ENCODE measurements at places on chromosomes 16 and 17.

DNA sequence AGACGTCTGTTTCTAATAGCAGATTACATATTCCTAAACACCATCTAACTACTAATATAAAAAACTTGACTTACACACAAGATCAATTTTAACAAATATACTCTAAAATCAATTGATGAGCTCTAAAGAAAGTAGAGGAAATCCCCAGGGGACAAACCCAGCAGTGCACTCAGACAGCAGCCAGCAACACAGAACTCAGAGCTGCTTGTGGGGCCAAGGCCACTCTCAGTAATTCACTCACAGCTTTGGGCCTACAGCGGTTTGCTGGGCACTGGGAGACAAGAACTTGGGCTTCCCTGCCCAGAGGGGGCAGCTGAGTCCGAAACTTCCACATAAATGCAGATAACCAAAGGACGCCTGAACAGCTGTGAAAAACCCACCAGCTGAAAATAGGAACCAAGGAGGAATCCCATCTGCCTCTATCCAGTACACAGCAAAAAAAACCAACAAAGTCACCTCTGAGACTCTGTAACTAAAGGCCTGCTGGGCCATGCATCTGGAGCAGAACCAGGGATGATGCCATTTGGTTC is 21.4 kb downstream of the NPLOC4 start:
- no peak for DNase-seq

- no peak for DNase-seq
Measured at GRCh38 chr16:87050142-87050541, 267.1 kb downstream of the C16orf95 start.

- DNase-seq: no peak
Measured at GRCh38 chr16:21100447-21100846, 50.2 kb downstream of the DNAH3 start.

- DNase-seq: no peak
Measured at GRCh38 chr16:68374961-68375660, 64.3 kb downstream of the PRMT7 start.

- DNase-seq: no peak
Measured at GRCh38 chr16:58024486-58025350, 836 bp upstream of the MMP15 start.

- peak; percentile 52 for DNase-seq
Measured at GRCh38 chr17:31094600-31095235, at the start of gene NF1. NF1 (plus strand) TSS chr17:31094977; CDS start chr17:31095310, 333 bp downstream.

GRCh38 chr16:17798716-17799115 is 328.0 kb upstream of the XYLT1 start:
- DNase-seq: no peak

- no peak for DNase-seq
Measured at GRCh38 chr17:7956228-7956965, 24.4 kb downstream of the CNTROB start.

- DNase-seq: no peak
Measured at GRCh38 chr16:2008631-2009163, 924 bp downstream of the ZNF598 start.

DNA sequence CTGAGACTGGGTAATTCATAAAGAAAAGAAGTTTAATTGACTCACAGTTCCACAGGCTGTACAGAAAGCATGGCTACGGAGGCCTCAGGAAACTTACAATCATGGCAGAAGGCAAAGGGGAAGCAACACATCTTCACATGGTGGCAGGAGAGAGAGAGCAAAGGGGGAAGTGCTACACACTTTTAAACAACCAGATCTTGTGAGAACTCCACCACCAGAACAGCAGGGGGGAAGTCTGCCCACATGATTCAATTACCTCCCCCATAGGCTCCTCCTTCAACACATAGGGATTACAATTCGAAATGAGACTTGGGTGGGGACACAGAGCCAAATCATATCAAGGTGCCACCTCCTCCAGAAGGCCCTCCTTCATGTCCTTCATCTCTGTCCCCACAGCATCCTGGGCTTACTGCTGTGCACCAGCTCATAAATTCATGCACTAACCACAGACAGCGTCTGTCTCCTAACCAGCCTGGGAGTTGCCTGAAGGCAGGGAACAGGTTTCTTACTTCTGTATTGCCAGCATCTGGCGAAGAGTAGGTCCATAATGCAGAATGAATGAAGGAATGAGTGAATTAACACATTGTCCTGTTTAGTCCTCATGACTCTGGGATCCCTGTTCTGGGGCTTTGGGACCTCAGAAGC is 74.4 kb downstream of the WSB1 start:
- no peak for DNase-seq

- no peak for DNase-seq
Measured at GRCh38 chr17:30541802-30542201, 64.6 kb downstream of the GOSR1 start.

DNA sequence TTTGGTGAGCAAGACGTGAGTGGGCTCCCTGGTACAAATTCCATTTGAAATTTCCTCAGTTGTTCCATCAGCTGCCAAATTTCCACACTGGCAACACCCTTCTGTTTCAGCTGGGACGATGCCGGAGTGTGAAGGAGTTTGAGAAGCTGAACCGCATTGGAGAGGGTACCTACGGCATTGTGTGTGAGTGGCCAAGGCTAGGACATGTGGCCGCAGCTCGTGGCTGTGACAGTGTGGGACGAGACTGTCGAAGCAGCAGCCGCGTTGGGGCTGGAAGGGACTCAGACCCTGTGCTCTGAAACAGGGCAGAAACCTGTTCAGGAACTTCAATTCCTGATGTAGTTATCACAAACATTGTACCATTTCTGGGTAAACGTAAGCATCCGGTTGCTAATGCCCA is 2.7 kb downstream of the CDK10 start:
- DNase-seq: no peak

DNA sequence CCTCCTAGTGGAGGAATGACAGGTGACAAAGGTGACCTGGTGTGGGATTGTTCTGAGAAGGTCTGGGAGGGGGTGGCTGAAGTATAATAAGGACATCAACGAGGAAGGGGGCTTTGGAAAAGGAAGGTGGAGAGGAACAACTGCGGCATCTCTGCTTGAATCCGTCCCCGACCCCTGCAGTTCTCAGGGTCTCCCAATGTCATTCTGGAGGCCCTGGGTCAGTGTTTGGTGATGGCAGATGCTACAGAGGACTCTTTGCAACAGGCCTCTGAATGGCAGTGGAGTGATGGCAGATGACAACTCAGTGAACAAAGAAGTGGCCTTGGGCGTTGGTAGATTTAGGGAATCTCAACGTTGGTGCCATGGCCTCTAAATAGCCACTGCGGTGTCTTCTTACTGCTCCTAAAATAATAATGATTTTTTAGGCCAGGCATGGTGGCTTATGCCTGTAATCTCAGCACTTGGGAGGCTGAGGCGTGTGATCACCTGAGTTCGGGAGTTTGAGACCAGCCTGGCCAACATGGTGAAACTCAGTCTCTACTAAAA is 1.3 kb downstream of the ENGASE start:
- DNase-seq: no peak

- DNase-seq: peak; percentile 52
Measured at GRCh38 chr16:305916-306626, 23.1 kb downstream of the PDIA2 start.

GRCh38 chr17:21202512-21202911 is 11.4 kb downstream of the TMEM11 start:
- no peak for DNase-seq
